ENCODE measurements at places on chromosomes 3 and 15.

DNA sequence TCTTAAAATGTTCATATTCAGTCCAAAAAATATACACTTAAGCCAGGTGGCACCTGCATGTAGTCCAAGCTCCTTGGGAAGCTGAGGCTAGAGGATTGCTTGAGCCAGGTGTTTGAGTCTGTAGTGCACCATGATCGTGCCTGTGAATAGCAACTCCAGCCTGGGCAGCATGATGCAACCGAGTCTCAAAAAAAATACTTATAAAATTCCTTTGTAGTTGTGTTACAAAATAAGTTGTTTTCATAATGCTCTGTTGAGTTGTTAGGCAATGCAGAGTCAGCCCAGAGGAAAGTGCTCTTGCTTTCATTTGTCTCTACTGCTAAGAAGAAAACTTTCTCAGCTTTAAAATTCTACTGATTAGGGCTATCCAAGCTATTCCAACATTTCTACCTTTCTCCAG lies 442.8 kb upstream of the ARRDC4 start:
- no peak for DNase-seq

DNA sequence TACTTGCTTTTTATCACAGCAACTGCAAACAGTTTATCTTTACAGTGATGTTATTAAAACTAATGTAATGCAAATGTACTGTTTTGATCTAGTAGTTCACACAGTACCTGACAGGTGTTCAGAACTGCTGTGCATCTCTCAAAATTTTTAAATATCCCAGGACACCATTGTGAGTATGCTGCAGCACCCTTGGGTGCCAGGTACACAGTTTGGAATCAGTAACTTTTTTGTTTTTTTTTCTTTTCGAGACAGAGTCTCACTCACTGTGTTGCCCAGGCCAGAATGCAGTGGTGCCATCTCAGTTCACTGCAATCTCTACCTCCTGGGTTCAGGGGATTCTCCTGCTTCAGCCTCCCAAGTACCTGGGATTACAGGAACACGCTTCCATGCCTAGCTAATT lies 3.0 kb downstream of the KNL1 start:
- no peak for DNase-seq

GRCh38 chr3:52099001-52099401 lies 42.6 kb upstream of the DUSP7 start:
- DNase-seq: no peak

DNA sequence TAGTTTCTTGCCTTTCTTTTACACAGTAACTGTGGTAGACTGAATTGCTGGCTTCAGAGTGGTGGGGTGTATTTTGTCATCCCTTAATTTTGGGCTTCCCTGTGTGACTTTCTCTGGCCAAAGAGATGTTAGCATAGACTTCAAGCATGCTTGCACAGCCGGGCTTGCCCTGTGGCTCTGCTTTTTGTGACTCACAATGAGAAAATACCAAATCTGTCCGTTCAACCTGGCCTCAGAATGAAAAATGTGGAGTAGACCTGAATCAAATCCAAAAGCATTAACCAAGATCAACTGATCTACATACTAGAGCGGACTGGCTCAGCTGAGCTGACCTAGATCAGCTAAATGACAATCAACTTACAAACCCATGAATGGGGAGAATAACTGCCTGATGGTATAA lies 51.4 kb downstream of the PLAAT1 start:
- DNase-seq: no peak

DNA sequence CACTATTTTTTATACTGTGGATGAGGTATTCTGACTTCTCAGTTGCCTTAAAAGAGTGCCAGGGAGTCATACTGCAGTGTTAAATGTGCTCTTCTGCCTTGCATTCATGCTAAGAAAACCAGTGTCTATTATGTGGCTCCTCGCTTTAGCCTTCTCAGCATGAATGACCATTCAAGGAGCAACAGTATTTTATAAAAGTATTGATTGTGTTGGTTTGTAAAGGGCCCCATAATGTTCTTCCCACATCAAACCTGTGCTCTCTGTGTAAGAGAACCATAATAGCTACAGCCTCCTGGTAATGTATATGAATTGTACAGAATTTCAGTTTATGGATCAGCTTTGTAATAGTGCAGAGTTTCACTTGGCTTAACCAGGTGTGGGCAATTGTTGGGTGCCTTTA lies 316.4 kb downstream of the CNTN4 start:
- DNase-seq: no peak

DNA sequence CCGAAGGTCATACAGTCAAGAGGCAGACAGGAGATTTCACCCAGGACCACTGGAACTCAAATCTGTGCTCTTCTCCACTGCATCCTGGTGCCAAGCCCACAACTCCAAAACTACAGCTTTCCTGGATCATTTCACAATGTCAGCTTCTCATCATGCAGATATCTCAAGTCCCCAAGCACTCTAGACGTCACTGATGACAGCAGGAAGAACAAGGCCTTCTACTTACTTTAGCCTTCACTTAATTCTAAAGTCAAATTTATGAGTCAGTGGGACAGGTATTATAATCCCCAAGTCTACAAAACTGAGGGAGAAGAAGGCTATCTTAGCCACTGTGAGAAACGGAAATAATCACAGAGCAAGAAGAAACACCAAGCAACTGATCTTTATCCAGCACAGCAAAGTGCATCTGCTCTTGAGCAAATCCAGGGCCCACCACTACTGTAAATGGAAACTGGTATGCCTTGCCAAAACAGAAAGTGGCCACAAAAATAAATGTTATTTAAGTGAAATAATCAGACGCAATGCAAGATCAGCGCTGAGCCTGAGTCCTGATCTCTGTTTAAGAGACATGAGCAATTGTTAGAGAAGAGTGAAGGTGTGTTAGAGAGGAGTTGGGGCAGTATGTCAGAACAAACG lies 928 bp downstream of the RAD18 start:
- peak; percentile 4 for DNase-seq

DNA sequence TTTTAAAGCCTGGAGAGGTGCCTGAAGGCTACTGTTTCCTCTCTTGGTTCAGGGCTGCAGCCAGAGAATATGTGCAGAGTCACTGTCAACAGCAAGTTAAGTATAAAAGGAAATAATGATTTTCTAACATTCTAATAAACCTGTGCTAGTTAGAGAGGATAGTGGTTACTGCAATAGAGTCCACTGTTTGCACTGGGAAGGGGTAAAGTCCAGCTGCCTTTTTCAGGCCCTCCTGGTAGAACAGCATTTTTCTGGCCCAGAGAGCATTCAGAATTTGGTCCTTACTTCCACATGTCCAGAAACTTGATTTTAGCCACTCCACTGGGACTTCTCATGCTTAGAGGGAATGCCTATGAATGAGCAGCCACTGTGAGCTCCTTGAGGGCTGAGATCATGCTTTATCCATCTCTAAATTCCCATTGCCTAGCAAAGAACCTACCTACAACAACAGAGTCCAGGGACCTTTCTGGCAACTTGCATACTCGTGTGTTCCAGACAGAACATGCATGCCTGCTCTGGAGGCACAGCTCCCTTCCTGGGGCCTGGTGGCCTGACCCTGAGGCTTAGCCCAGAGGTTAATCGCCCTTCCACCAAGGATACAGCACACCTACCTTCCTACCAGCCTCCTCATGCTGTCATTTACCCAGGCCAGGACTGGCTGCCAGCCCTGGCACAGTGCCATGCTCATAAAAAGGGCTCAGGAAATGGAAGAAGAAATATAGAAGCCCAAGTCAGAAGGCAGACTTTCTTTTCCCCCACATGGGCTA lies 50.3 kb upstream of the ATP13A3 start:
- DNase-seq: peak; percentile 58

DNA sequence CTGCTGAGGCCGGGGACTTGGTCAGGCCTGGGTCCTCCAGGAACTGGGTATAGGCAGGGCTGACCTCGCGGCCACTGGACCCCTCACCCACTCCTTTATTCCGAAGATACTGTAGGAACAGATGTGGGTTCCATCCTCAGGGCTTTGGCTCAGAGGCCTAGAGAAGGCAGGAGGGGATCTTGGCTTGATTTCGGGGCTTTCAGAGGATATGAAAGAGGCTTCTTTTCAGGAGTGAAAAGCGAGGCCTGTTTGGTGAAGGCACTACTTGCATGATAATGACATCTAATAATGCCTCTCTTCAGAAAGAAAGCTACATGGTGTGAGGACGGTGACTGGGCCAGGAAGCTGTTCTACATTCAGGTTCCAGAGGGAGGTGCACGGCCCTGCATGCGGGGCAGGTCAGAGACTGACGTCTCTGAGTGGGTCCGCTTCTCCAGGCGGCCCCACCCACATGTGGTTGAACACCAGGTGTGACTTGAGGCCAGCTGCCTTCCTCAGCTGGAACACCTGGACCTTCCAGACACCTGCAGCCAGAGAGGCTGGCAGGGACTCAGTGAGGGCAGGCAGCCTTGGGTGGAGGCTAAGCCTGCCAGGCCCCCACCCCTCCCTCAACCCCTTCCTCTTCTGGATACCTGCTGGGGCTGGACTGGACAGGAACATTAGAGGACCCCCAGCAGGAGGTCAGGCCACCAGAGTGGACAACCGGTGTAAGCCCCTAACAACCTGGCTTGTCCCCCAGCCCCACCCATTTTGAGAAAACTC lies 31.1 kb upstream of the HHATL start:
- DNase-seq: no peak

DNA sequence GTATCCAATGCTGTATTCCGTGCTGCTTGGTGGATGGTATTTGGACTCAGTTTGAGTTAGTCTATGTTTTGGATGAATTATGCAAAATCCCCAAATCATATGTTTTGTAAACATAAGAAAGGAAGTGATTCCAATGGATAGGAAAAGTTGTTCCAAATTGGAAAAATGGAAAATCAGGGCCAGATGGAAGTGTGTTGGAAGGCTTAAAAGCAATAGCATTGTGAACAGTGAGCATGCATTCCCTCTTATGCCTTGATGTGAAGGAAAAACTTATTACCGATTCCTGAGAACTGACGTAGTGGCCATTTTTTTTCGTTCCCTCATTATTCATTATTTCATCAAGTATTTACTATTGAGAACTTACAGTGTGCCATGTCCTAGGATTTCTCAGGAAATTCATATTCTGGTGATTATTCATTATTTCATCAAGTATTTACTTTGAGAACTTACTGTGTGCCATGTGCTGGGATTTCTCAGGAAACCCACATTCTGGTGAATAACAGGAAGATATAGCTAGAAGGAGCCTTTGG lies 144.1 kb upstream of the TPRG1 start:
- no peak for DNase-seq

GRCh38 chr3:179726075-179726699 lies 73.3 kb downstream of the USP13 start:
- DNase-seq: no peak

- no peak for DNase-seq
Observed at GRCh38 chr3:105626739-105627138, 242.1 kb downstream of the CBLB start.

DNA sequence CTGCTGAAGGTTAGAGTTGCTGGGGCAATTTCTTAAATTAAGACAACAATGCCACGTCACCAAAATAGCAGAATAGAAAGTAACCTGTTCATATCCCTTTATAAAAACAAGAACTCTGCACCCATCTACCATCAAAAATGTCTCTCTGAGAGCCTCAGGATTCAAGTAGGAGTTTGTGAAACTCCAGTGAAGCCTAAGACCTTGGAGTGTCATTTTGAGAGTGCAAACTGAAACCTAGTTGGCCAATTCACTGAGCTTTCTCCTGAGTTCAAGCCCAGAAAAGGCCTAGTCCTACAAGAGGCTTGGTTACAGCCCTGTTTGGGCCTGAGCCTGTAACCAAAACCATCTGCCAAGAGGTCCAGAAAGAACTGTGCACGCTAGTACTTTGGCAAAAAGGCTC lies 335.1 kb downstream of the EFHB start:
- no peak for DNase-seq

DNA sequence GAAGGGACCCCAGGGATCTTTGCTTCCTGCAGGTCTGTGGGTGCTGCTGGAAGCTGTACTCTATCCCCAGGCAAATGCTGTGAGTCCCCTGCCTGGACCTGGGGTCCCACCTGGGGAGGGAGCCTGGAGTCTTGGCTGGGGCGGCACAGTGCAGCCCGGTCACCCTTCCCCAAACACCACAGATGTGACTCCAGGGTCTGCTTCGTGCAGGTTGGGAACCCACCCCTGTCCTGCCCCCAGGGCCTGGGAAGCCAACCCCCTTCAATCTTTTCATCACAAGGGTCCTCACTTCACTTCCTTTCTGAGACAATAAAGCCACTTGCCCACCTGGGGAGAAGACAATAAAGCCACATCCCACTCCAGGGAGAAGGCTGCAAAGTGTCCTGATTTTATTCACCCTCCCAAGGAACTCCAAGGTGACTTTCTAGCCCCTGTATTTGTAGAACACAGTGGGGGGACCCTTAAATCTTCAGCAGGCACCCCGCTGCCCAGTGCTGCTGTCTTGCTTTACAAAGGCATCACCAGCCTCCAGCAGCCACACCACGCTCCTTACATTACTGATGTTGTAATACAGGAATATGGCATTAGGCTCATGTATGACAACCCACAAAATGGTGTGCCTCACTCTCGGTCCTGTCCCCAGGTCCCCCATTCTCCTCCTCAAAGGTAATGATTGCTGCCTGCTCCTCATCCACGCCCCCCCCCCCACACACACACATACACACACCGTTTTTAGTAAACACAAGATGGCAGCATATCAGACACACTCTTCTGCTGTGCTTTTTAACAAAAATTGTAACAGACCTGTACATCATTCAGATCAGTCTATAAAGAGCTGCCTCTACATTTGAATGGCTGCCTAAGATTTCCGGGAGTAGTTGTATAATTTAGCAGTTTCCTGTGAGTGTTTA lies 9.9 kb downstream of the C3orf22 start:
- DNase-seq: no peak

- DNase-seq: no peak
Observed at GRCh38 chr3:123595396-123596180, 10.7 kb upstream of the HACD2 start.

DNA sequence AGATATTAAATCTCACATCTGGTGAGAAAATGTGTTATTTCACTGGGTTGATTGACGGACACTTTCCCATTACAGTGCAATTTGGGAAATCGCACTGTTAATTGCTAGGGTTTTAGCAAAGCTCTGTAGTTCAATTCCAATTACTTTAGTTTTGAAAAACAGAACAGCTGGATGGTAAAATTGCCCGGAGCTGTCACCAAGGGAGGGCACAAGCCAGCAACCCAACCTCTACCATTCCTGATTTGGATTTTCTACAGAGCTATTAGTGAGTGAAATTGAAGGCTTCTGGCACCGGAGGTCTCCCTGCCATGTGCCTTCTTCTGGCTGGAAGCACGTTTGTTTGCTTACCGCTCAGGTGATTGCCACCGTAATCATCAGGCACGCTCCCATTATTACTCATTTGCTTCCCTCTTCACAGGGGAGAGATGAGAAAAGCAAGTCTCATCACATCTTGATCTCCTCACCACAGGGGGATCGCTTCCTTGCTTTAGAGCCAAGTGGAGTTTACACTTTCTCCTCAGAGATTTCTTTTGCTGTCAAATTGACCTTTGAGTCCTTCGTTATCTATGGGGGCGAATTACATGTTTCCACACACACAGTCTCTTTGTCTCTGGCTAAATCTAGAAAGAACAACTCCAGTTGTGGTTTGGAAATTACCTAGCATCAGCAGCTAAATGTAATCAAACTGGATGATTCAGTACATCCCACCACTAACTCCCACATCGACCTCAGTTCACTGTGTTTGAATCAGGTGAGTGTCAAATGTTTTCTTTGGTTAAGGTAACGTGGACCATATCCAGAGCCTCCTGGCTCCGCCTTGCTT lies 421.7 kb upstream of the GOLIM4 start:
- DNase-seq: no peak

Measured in ACHN (cell line).